COR-L47 (cell line): ENCODE measurements at places on chromosomes 12 and 14.

DNA sequence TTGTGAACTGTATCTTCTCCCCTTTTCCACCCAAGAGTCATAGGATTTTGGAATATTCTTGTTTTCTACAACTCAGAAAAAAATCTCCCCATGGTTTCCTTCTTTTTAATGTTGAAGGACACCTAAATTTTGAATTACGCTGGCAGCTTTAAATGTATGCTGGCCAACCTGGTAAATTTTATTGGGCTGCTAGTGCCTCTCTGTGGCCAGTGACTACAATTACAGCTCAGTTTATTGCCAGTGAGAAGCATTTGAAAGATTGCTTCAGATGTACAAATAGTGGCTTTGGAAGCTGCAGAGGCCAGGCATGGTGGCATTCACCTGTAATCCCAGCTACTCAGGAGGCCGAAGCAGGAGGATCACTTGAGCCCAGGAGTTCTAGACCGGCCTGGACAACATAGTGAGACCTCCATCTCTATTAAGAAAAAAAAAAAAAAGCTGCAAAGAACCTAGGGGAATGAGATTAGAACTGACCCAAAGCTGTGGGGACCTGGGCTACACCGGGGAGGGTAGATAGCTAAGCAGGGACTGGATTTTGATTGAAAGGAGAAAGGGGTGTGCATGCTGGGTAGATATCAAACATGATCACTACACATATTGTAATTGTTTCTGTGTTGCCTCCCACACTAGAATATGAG is 7.6 kb upstream of the RAB21 start:
- peak; percentile 50 for DNase-seq

- DNase-seq, result no peak
These were observed 309.9 kb downstream of the VRK1 start for GRCh38 chr14:97107080-97107479.

GRCh38 chr12:64730588-64730969 is 28.6 kb downstream of the GNS start:
- no peak for DNase-seq

- DNase-seq, result peak; percentile 41
These were observed 86.6 kb downstream of the ATXN7L3B start for GRCh38 chr12:74624201-74624600.

DNA sequence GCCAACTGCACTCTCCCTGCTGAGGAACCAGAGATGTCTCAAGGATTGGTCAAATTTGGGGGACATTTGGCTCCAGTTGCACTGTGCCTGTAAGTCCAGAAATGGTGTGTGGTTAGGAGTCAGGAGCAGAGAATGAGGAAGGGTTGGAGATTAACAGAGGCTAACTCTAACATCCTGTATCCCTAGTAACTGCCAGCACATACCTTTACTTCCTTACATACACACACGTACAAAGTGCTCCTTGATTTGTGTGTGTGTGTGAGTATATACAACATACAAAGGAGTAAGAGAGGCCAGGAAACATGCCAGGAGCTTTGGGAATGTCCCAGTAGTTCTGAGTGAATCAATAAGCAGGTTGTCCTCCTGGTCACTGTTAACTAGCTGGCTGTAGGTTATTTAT is 39.8 kb upstream of the NRXN3 start:
- DNase-seq, result no peak

GRCh38 chr14:73944432-73945158 is 5.3 kb downstream of the FAM161B start:
- DNase-seq, result no peak

- DNase-seq, result no peak
These were observed 37.9 kb downstream of the WDR89 start for GRCh38 chr14:63603749-63604277.

- no peak for DNase-seq
These were observed 44.0 kb upstream of the ISM2 start for GRCh38 chr14:77542421-77543239.

- DNase-seq, result no peak
These were observed 274.5 kb upstream of the LRIG3 start for GRCh38 chr12:59194794-59195193.

GRCh38 chr12:81015510-81015909 is 62.4 kb upstream of the ACSS3 start:
- no peak for DNase-seq

- peak; percentile 77 for DNase-seq
These were observed 92.9 kb downstream of the ERC1 start for GRCh38 chr12:1083889-1084262.

- DNase-seq, result no peak
These were observed 59.5 kb upstream of the RNU6-7 start for GRCh38 chr14:32142341-32142740.

GRCh38 chr12:69065775-69066174 is 132.8 kb upstream of the CPM start:
- no peak for DNase-seq

GRCh38 chr12:40375076-40375475 is 150.3 kb downstream of the LRRK2 start:
- no peak for DNase-seq

DNA sequence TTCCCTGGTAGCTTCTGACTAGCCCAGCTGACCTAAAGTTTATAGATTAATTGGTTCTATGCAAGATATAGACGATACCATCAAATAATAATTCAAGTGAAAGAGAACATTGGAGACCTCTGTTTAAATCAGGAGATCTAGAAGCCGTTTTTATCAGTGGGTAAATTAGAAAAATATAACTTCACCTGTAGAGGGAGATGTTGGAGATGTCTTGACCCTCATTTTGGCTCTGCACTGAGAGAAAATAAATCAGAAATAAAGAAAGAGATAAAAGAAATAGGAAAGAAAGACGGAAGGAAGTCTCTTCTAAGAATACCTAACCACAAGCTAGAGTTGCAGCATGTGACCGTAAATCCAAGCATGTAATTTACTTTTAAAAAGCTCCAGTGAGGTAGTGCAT is 684.5 kb downstream of the C12orf50 start:
- no peak for DNase-seq

DNA sequence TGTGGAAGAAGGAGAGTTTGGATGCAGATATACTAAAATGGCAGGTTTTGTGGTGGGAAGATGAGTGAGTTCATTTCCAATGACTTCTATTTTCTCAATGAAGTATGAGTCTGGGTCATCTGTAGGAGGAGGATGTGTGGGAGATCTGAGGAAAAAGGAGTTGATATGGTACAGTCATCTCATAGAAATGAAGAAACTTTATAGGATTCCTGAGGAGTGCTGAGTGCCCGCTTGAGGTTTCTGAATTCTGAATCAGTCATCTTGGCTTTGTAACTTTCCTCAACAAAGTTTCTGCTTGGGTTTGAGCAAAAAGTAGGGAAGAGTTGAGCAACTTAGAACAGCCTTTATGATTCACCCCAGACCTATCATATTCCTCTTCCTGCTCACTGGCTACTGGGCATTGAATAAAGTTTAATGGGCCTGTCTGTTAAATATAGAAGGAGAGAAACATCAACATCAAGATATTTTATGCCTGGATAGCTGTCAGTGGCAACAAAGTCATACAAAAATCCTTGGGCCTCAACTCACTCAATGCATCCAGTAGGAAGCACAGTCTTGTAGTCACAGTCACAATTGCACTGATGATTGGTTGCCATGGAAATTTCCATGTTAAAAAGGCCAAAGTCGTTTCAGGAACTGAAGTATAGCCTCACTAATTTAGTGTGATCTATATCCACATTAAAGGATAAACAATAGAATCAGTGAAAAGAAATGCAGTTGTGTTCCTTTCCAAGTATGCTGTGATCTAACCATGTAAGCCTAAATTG is 284.7 kb downstream of the DUSP6 start:
- DNase-seq, result no peak

GRCh38 chr12:108667349-108667748 is 33.7 kb upstream of the SELPLG start:
- no peak for DNase-seq

GRCh38 chr14:31926123-31926522 is 151.0 kb upstream of the ARHGAP5 start:
- peak; percentile 25 for DNase-seq

DNA sequence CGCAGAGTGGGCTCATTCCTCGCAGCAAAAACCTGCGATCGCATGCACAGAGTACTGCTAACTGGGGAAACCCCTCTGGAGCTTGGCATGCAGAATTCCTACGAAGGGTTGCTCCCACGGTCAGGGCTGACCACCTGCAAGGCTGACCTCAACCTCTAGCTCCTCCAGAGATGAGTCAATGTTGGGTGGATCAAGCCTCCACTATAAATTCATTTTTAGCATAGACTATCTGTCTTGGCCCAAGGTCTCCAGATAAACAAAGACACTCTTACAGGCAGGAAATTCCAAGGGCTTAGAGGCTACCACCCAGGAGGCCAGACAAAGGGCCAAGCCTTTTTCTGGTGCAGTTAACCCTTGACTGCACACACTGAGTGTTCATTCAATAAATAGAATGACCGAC is 296.5 kb downstream of the TMEM132D start:
- no peak for DNase-seq

DNA sequence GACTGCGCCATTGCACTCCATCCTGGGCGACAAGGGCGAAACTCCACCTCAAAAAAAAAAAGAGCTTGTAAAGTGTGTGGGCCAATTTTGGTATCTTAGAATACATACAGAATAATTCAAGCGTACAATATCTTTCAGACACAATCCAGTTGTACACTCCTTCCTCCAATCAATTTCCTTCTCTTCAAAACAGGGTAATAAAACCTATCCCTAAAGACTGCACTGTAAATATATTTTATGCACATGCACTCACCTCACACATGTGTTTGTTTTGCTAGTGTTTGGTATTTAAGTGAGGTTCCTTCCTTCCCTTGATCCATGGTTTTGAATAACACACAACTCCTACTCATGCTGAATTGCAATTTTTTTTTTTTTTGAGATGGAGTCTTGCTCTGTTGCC is 125.9 kb downstream of the PRICKLE1 start:
- DNase-seq, result no peak

GRCh38 chr12:131628766-131629448 is 82.0 kb upstream of the SFSWAP start:
- no peak for DNase-seq

DNA sequence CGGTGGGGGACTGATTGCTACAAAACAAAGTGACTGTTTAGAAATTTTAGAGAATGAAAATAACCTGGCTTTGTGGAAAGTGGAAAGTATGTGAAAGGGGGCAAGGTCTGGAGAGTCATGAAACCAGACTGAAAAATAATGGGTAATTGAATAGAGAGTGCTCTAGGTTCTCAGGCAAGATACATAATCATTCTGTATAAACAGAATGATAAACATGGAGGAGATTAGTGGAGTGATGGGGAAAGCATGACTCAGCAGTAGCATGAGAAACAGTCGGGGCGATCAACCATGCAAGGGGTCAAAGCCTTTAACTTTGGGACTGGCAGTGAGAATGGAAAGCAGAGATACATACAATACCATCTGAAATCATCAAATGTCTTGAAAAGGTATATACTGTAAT is 332.5 kb downstream of the CCER1 start:
- no peak for DNase-seq

GRCh38 chr14:96790186-96790585 is 7.0 kb upstream of the VRK1 start:
- no peak for DNase-seq

GRCh38 chr12:27585739-27586265 is 61.8 kb downstream of the PPFIBP1 start:
- no peak for DNase-seq

DNA sequence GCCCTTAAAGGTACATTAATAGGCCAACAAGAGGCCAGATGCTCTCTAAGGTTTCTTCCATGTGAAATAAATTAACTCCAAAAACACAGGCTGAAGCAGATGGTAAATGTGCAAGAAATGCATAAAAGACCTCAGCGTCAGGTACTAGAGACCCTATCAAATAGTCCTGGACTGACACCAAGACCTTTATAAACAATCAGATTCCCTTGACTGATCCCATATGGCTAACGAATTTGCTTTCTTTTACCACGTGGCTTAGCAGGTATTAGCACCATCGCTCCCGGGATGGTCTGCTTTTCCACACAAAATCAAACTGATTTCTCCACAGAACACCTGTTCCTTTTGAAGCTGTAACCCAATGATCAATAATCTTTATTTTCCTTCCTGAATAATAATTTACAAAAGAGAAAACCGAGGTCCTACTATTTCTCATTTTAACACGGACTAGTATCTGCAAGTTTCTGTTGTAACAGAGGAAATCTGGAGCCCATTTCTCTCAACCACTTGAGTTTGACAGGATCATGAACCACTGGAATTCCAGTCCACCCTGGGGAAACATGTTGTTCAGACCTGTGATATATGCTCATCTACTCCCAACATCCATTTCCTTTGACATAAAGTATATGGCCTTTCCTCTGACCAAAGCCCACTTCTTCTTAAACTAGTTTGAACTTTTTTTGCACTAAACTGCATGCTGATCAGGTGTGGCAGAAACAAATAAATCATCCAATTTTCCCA is 48.2 kb upstream of the DAAM1 start:
- no peak for DNase-seq

DNA sequence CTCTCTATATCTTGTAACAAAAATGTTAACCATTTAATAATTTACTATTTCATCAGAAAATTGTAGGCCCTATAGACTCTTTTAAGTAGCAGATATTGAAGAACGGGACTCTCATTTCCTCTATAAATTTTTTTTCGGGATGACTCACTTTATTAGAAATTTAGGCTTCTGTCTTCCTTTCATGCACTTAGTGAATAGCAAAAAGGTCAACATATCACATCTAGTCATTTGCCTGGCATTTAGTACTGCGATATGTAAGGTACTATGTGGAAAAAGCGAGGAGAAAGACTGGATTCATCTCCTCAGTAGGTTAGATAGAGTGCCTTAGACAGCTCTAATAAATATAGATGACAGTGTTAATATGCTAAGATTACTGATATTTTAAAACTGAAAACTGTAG is 166.3 kb upstream of the PTPRQ start:
- DNase-seq, result no peak

- no peak for DNase-seq
These were observed at the start of gene ALDH1L2 for GRCh38 chr12:105084251-105085250. TSS of gene ALDH1L2 (minus strand) at chr12:105084458. CDS start at chr12:105084436, 22 bp downstream.

DNA sequence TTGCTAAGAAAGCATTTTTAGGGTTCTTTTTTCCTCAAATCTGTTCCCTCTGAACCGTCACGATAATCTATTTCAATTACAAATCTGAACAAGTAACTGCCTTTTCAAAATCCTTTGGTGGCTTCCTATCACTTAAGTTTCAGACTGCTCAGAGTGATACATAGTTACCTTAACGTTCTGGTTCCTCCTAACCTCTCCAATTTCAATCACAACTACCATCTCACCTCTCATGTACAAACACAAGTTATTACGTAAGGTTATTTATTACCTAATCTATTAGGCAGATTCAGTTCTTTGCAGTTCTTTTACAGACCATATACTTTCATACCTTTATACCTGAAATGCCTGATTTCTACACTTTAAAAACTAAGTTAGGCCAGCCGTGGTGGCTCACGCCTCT is 12.1 kb downstream of the RNF212B start:
- no peak for DNase-seq

- DNase-seq, result no peak
These were observed 88.5 kb upstream of the CISTR start for GRCh38 chr12:53840316-53840715.

DNA sequence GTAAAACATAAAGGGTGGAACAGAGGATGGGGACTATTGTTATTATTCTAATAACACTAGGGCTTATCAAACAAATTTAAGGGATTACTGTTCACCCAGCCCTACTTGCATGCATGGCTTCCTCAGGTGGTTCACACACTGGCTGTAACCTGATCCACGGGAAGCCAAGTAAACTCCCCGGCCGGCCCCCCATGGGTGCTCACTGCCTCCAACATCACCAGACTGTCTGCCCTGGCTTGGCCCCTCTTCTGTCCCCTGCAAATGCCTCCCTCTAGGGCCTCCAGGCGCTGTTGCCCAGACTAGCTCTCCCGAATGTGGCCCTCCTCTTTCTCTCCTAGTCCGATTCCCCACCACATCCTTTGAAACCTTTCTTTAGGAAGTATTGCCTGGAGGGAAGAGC is 18.6 kb downstream of the FAIM2 start:
- peak; percentile 52 for DNase-seq
